GM12892 (cell line): ENCODE measurements at places on chromosomes 4 and X.

- no peak for DNase-seq
Observed at GRCh38 chr4:79588679-79589078, 180.7 kb upstream of the GK2 start.

GRCh38 chr4:120526033-120526432 is 396.5 kb downstream of the PRDM5 start:
- DNase-seq, result no peak

- no peak for DNase-seq
Observed at GRCh38 chr4:113327494-113327893, 278.0 kb downstream of the ANK2 start.

- no peak for DNase-seq
Observed at GRCh38 chr4:170035845-170036244, 9.7 kb upstream of the MFAP3L start.

DNA sequence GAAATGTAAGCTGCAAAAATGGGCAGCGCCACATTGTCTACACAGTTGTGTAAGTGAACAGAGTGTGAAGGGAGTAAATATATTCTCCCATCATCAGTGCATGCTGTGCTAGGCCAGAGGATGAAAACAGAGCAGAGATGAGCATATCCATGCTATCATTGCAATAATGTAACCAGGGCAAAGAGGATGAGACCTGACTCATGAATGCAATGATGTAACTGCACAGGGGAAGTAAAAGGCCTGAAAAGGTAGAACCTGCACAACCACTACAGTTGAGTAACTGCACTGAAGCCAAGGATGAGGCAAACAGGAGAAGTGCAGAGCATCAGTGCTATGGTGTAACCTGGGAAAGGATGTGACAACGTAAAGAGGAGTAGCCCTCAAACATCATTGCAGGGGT is 220.4 kb upstream of the FAM47C start:
- no peak for DNase-seq

DNA sequence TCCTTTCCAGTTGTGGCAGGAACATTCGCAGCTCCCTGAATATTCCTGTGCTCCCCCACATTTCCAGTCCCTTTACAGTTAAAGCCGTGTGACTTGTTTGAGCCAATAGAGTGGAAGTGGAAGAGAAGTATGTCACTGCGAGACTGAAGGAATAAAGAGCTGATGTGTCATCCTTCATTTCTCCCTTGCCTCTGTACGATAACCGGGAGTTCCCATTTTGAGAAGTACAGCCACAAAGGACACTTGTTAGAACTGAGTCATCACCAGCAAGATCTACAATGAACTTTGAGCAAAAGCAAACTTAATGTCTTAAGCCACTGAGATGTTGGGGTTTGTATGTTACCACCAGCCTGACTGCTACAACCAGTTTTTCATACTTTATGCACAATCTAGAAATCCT is 92.3 kb downstream of the SPRY1 start:
- no peak for DNase-seq

GRCh38 chr4:140856621-140857062 is 100.5 kb upstream of the TBC1D9 start:
- DNase-seq, result no peak

DNA sequence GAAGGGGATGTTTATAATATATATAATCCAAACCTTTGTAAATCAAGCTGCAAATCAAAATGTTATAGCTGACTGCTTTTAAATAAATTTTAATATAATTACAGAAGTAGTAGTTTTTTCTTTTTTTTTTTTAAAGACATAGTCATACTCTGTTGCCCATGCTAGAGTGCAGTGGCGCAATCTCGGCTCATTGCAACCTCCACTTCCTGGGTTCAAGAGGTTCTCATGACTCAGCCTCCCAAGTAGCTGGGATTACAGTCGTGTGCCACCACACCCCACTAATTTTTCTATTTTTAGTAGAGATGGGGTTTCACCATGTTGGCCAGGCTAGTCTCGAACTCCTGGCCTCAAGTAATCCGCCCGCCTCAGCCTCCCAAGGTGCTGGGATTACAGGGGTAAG is 178.7 kb downstream of the FBXW7 start:
- no peak for DNase-seq

GRCh38 chr4:23085249-23085568 is 392.5 kb downstream of the GBA3 start:
- no peak for DNase-seq

- DNase-seq, result no peak
Observed at GRCh38 chr4:176185051-176185450, 10.3 kb downstream of the SPATA4 start.

GRCh38 chrX:143683486-143683885 is 37.1 kb downstream of the SPANXN2 start:
- DNase-seq, result no peak

GRCh38 chr4:19930742-19931141 is 321.0 kb upstream of the SLIT2 start:
- DNase-seq, result no peak

DNA sequence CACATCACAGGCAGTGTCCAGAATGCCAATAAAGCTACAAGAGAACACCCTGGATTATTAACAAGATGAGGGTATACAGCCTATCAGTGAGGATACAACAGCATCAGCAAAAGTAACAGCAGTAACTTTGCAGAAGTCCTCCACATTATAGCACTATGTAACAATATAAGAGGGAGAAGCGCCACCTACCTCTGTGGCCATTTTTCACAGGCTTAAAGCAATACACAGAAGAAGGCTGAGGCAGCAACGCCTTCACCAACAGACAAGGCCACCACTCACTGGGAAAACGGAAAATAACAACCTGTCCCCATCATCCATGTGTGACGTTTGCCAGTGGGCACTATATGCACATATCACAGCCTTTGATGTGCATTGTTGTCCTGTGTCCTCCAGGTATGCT is 12.5 kb downstream of the RTL8B start:
- no peak for DNase-seq

DNA sequence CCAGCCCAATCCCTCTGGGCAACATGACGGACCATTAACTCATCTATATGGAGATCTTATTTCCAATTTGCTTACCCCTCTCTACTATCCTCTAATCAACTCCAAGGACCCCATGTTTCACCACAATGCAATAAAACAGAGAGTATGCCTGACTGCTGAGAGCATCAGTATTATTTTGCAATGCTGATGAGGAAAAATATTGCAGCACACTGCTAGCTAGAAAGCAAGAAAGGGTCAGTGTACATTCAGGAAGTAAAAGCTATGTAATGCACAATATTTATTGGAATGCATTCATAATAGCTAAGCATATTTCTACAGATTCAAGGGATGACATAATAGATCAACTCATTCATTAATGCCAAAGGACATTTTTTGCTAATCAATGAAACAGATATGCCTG is 33.2 kb downstream of the ARAP2 start:
- no peak for DNase-seq

GRCh38 chr4:89411539-89412309 is 104.1 kb upstream of the GPRIN3 start:
- DNase-seq, result no peak

- DNase-seq, result peak; percentile 23
Observed at GRCh38 chr4:2248044-2248780, 6.3 kb upstream of the HAUS3 start.

- no peak for DNase-seq
Observed at GRCh38 chr4:153223930-153224329, 19.7 kb downstream of the TRIM2 start.

DNA sequence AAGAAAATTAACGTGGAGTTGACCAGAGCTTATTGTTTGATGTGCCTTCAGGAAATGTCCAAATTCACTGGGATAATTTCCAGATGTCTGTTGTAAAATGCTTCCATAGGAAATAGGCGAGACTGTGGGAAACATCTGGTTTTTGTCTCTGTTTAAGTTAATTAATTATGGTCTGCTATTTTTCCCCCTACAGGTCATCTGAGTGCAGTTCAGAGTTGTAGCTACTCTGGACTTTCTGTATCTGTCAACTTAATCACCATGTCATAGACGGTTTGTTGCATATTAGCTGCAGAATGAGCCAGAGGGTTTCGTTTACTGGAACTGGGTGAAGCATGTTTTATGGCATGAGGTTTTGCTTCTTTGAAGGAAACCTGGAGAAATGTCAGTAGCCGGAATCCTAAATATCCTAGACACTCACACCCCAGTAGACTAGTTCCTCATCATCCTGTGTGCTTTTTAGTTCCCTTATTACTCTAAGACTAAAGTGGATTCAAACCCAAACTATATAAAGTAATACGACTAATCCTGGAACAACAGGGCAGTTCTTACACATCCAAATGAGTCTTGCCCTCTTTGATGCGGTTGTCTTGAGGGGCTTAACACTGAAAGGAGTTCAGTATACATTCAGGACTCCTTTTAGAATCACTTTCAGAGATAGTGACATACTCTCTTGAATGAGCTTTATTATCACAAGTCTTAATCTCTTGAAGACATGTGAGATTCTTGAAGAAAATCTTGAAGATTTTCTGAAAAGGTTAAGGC is 62.5 kb downstream of the PPEF1 start:
- DNase-seq, result no peak

GRCh38 chrX:121931567-121931966 is 884.2 kb downstream of the GLUD2 start:
- DNase-seq, result no peak

DNA sequence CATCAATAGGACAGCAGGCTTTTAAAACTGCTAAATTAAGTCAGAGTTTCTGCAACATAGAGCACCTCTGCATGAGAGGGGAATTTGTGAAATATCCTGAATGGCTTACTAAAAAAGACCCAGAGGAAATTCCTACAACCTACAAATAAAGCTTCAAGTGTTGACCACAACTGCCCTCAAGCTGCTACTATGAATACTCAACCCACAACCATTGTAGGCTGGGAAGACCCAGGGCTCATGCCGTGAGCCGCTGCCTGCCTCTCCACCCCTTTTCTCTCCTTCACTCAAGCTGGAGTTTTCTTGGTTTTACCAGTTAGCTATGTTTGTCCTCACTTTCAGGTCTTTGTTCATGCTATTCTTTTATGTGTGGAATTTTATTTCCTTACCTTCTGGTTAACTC is 151.6 kb downstream of the EMCN start:
- no peak for DNase-seq

- no peak for DNase-seq
Observed at GRCh38 chrX:63934160-63934559, 149.1 kb upstream of the ARHGEF9 start.

DNA sequence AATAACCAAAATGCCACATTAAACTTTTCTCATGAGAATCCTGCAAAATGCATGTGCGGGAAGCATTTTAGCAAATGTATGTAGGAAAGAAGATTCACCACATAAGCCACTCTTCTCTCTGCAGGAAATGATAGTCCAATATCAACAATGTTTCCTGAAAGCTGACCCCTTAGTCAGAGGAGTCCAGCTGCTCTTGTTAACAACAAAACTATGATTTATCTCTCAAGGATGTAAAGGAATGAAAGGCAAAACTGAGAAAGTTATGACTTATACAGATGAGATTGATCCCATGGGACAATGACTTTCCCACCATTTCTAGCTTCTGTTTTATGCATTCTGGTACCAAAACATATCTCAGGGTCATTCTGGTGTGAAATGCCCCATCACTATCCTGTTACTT is 125.0 kb upstream of the EDNRA start:
- no peak for DNase-seq

- peak; percentile 21 for DNase-seq
Observed at GRCh38 chrX:135295238-135295943, 13.9 kb upstream of the ETDC start.

- DNase-seq, result no peak
Observed at GRCh38 chr4:185822791-185823190, 10.8 kb upstream of the SORBS2 start.

GRCh38 chr4:74284053-74284452 is 24.2 kb upstream of the EPGN start:
- no peak for DNase-seq

DNA sequence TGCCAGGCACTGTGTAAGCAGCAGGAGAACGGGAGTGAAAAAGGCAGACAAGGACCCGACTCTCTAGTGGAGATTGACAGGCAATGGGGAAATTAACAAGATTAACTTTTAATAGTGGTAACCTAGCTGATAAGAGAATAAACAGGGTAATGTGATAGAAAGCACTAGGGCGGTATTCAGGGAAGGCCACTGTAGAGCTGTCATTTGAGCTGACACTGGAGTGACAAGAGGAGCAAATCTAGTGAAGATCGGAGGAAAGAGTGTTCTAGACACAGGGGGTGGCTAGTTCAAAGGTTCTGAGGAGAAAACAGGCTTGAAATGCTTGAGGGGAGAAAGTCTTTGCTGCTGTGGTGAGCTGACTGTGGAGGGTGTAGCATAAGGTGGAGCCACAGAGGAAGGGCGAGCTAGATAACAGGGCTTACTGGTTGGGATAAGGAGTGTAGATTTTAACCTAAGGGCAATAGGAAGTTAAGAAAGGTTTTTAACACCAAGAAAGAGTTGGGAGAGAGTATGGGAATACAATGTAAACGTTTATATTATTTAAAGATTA is 122.8 kb downstream of the SLC10A7 start:
- DNase-seq, result no peak

- no peak for DNase-seq
Observed at GRCh38 chr4:108058685-108059440, 69.2 kb downstream of the HADH start.

DNA sequence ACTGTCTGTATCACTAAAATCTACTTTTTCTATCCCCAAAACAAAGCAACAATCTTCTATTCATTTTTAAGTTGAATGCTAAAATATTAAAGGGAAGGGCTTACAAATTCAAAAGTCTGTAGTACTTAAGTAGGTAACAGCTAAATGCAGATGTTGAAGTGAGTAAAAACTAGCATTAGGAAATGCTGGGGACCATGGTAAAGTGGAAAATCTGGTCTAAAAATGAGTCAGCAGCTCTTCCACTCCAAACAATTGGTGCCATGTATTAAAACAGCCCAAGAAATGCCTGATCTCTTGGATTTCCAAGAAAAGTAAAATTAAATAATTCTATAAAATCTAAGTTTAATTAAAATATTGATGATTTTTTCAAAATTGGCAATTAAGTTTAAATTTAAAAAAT is 73.3 kb upstream of the PPP3CA start:
- DNase-seq, result no peak

- no peak for DNase-seq
Observed at GRCh38 chr4:151169900-151170299, 70.5 kb downstream of the RPS3A start.

- no peak for DNase-seq
Observed at GRCh38 chrX:22135994-22136684, 104.0 kb downstream of the PHEX start.

DNA sequence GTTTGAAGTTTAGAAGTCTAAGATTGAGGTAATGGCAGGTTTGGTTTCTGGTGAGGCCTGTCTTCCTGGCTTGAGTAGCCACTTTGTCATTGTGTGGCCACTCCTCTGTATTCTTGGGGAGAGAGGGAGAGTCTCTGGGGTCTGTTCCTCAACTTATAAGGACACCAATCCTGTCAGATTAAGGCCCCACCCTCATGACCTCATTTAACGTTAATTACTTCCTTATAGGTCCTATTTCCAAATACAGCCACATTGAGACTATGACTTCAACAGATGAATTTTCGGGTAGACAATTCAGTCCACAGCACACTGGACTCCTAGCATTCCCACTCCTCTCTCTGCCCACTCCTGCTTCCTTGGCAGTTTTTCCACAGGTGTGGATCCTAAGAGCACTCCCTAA is 350.8 kb upstream of the CASK start:
- DNase-seq, result no peak
